ENCODE measurements at places on chromosomes 12 and 14.

GRCh38 chr12:53320352-53321195, 836 bp downstream of the AAAS start:
- no peaks in the 10 kb centered on the region for H3K27me3 ChIP-seq
- H3K27ac ChIP-seq = peak overlapping the region; percentile 93
- no peak for DNase-seq
- H3K36me3 ChIP-seq = peaks cover 9% of the 10 kb centered on the region
- H3K4me1 ChIP-seq = peaks cover 59% of the 10 kb centered on the region
- peak overlapping the region; percentile 62 for H3K4me3 ChIP-seq

- no peak overlapping the region for H3K4me3 ChIP-seq
- no peaks in the 10 kb centered on the region for H3K27me3 ChIP-seq
- no peak for DNase-seq
- no peaks in the 10 kb centered on the region for H3K36me3 ChIP-seq
Measured at GRCh38 chr12:65536876-65537681, 258.6 kb downstream of the MSRB3 start.

DNA sequence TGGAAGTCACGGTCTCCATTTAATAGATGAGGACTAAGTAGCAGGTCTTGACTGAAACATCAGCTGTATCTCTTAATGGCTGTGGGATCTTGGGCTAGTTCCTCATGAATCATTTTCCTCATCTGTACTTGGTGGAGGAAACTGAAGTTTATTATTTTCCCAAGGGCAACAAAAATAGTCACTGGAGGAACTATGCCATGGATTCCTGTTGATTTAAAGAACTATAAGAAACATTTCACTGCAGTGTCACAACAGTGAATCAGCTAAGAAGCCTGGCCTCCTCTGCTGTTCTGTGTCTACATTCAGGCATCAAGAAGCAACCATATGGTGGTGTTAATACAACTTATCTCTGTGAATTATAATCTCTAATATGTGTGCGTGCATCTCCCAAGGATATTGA, 200.5 kb downstream of the STXBP6 start:
- no peak for DNase-seq
- H3K4me3 ChIP-seq = no peak overlapping the region
- no peaks in the 10 kb centered on the region for H3K36me3 ChIP-seq

GRCh38 chr14:96962337-96962736, 165.2 kb downstream of the VRK1 start:
- no peaks in the 10 kb centered on the region for H3K27me3 ChIP-seq
- H3K36me3 ChIP-seq = no peaks in the 10 kb centered on the region
- no peak for DNase-seq

DNA sequence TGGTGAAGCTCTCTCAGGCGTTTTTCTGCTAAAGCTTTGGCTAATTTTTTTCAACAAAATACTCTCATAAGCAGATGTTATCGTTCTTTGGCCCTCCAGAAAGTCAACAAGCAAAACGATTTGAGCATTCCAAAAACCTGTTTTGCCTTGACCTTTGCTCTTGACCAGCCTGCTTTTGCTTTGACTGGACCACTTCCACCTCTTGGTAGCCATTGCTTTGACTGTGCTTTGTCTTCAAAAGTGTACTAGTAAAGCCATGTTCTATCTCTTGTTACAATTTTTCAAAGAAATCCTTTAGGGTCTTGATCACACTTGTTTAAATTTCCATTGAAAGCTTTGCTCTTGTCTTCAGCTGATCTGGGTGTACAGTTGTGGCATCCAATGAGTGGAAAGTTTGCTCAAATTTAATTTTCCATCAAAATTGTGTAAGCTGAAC, 10.7 kb upstream of the ARID4A start:
- H3K36me3 ChIP-seq = no peaks in the 10 kb centered on the region
- no peak overlapping the region for H3K4me3 ChIP-seq
- H3K27ac ChIP-seq = no peak overlapping the region
- peaks cover 3% of the 10 kb centered on the region for H3K4me1 ChIP-seq

DNA sequence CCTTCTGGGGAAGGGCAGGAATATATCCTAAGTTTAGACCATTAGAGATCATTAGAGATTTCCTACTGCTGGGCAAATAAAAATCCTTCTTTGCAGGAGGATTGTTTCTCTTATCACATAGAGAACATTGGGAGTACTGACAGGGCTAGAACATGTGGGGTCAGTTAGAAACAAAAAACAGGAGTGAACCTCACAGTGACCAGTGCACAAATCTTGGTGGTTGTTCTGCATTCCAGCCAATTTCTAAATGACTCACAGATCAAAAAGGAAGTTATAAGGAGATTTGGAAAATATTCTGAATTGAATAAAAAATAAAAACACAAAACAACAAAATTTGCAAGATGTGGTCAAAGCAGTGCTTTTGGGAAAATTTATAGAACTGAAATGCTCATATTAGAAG, 118.8 kb downstream of the LLPH start:
- DNase-seq = no peak
- no peaks in the 10 kb centered on the region for H3K36me3 ChIP-seq
- H3K27ac ChIP-seq = no peak overlapping the region
- H3K4me3 ChIP-seq = no peak overlapping the region

DNA sequence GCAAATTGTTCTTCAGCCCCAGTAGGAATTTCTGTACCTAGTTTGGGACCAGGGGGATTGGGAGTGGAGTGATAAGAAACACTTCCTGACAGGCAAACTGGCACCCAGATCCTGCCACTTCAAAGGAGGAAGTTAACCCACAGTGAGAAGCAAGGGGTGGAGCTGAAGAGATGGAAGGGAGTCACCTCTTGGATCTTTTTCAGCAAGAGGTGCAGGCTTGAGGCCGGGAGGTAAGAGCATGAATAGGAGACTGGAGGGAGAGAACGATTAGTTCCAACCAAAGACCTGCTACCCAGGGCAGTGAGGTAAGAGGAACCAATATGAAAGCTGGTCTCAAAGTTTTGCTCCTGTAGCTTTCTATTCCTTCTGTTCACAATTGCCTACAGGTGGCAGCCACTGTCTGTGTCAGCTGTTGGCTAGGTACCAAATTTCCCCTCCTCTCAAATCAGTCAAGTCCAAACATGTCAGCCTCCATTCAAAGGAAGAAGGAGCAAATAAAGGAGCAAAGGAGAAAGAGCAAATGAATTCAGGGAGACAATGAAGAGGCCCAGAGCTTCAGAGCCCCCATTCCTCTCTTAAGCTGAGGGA, 14.9 kb upstream of the TAC3 start:
- peaks cover 25% of the 10 kb centered on the region for H3K4me1 ChIP-seq
- no peak overlapping the region for H3K4me3 ChIP-seq
- no peaks in the 10 kb centered on the region for H3K27me3 ChIP-seq
- no peaks in the 10 kb centered on the region for H3K36me3 ChIP-seq

DNA sequence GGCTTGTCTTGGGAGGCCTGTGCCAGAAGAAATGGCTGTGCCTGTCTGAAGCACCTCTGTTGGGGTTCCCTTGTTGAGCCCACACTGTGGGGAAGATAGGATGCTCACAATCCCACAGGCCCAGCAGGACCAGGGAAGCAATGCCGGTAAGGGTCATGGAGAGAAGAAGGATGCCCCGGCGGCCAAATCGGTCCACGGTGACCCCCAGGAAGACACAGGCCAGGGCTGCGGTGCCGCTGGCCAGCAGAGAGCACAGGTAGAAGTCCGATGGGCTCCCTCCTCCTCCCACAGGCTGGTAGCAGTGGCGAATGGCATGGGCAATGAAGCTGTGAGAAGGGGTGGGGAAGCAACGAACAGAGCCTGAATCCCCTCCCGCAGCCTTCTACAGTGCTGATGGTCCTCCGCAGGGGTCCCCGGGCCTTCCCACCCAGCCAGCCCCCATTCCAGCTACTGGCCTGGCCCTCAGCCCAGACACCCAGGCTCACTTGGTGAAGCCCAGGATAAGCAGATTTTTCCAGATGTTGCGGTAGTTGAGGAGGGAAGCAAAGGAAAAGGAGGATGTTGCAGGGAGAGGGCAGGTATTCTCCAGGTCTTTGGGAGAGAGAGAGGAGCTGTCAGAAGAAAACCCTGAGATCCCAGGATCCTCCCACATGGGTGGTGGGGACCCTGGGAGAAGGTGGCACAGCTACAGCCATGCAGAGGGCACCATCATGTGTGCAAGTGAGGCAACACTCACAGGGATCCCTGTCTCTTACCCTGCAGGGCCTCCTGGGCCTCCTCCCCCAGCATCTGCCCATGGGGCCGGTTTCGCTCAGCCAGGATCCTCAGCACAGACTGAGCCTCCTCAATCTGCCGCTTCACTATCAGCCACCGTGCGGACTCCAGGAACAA, 5.0 kb downstream of the SLC22A17 start:
- H3K4me1 ChIP-seq = peaks cover 13% of the 10 kb centered on the region
- H3K4me3 ChIP-seq = no peak overlapping the region
- H3K36me3 ChIP-seq = no peaks in the 10 kb centered on the region
- no peak overlapping the region for H3K27ac ChIP-seq

GRCh38 chr12:109732321-109733305, 19.0 kb downstream of the FAM222A start:
- H3K27me3 ChIP-seq = no peaks in the 10 kb centered on the region
- no peak overlapping the region for H3K27ac ChIP-seq
- no peak for DNase-seq

DNA sequence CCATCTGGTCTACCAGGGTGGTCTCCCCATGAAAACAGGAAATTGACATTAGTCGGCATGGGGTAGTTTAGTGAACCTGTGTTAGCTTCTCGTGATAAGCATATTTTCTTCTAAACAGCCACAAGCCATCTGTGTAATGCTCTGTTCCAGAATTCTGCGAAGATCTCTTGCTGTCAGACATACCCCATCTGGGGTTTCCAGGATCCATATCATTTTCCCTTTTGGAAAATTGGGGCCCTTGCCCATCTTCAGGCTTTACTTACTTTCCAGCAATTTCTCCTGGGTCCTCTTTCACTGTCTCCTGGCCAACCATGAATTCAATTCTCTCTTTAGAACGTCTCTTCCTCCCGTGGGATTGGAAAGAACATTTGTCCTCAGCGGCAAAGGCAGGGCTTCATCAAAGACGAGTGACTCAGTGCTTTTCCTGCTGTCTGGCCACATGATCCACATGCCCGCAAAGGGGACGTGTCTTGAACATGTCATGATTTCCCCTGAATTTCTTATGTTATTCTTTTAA, 21.4 kb upstream of the NCOR2 start:
- peaks cover 20% of the 10 kb centered on the region for H3K4me1 ChIP-seq
- peak overlapping the region; percentile 20 for H3K27ac ChIP-seq
- H3K27me3 ChIP-seq = no peaks in the 10 kb centered on the region

DNA sequence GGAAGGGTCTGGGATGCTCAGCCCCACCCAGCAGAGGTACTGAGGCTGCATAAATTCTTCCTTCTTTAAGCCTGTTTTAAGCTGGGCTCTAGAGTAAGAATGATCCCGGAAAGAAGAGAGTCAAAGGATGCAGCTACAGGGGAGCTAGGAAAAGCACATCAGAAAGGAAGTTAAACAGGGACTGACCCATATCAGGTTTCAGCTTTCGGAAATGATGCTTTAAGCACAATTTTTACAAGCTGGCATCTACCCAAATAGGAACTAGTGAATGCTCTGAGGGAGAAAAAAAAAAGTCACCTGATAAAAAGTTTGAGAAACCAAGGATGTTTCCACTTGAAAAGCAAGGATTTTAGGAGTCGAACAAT, 22.0 kb downstream of the TSPAN8 start:
- no peak overlapping the region for H3K27ac ChIP-seq
- H3K27me3 ChIP-seq = no peaks in the 10 kb centered on the region
- no peak overlapping the region for H3K4me3 ChIP-seq
- DNase-seq = no peak

GRCh38 chr14:74634481-74634880, 22.4 kb upstream of the LTBP2 start:
- H3K36me3 ChIP-seq = no peaks in the 10 kb centered on the region
- no peak overlapping the region for H3K4me3 ChIP-seq
- no peak overlapping the region for H3K27ac ChIP-seq
- no peaks in the 10 kb centered on the region for H3K27me3 ChIP-seq

DNA sequence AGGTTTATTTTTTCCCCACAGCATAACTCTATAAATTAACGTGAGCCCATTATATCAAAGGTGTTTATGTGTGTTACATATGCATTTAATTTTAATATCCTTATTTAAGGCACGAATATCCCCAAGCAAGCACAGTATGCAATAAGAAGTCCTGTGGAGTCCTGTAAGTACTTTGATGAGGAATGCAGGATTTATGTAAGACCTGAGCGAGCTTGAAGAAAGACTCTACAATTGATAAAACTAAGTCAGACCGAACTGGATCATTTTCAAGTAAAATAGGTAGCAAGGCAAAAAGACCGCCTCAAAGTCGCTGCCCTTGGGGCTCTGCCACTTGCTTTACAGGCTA, 755 bp downstream of the SLC25A21 start:
- H3K4me1 ChIP-seq = peaks cover 22% of the 10 kb centered on the region
- H3K36me3 ChIP-seq = no peaks in the 10 kb centered on the region
- H3K27ac ChIP-seq = peak overlapping the region; percentile 81
- H3K27me3 ChIP-seq = no peaks in the 10 kb centered on the region
- no peak for DNase-seq
- peak overlapping the region; percentile 57 for H3K4me3 ChIP-seq

Measured in esophagus squamous epithelium (tissue), 5 donors.